Smooth muscle cell of the pulmonary artery (primary cell): ENCODE measurements at places on chromosomes 7 and 10. TPM values are rescaled to one million over a fixed set of nuclear protein-coding genes. Genes with fewer than 3 reads are reported as not detected.

The PGAM2 gene
- 0.52 and 3.3 TPM in 2 replicates for total RNA-seq

The RARRES2 gene
- total RNA-seq, result 0.65 and 1.7 TPM in 2 replicates

The LLCFC1 gene
- total RNA-seq, result not detected in 2 replicates

The MACC1 gene
- 0.39 and 0.50 TPM in 2 replicates for total RNA-seq

The UCMA gene
- total RNA-seq, result not detected in 2 replicates

The CDK1 gene
- total RNA-seq, result 4.7 and 18.5 TPM in 2 replicates

The LRRTM3 gene
- total RNA-seq, result not detected in 2 replicates

The GRID2IP gene
- 0.07 TPM in 1 of 2 replicates, not detected in the other for total RNA-seq

The GPR37 gene
- total RNA-seq, result 1.5 and 2.7 TPM in 2 replicates

The SPDYE16 gene
- total RNA-seq, result not detected in 2 replicates

The CALHM1 gene
- total RNA-seq, result not detected in 2 replicates

The GJD4 gene
- 0.10 TPM in 1 of 2 replicates, not detected in the other for total RNA-seq

The TFPI2 gene
- total RNA-seq, result 59.6 and 154 TPM in 2 replicates

The IKZF1 gene
- total RNA-seq, result not detected in 2 replicates

The PRF1 gene
- total RNA-seq, result not detected in 2 replicates

The SYPL1 gene
- total RNA-seq, result 62.2 and 90.4 TPM in 2 replicates

The ADARB2 gene
- not detected in 2 replicates for total RNA-seq

The GFRA1 gene
- total RNA-seq, result 0.39 and 0.43 TPM in 2 replicates

The PDIA4 gene
- total RNA-seq, result 437 and 505 TPM in 2 replicates

The FAM20C gene
- total RNA-seq, result 72.9 and 256 TPM in 2 replicates

The AIMP2 gene
- total RNA-seq, result 28.0 and 36.1 TPM in 2 replicates

The MTERF1 gene
- 9.0 and 9.3 TPM in 2 replicates for total RNA-seq

The NKX6-2 gene
- not detected in 2 replicates for total RNA-seq

The ARL4A gene
- 4.8 and 5.7 TPM in 2 replicates for total RNA-seq

The PAX4 gene
- not detected in 2 replicates for total RNA-seq

The VIPR2 gene
- total RNA-seq, result 0.07 TPM in 1 of 2 replicates, not detected in the other

The ZNF783 gene
- total RNA-seq, result 10.6 and 15.7 TPM in 2 replicates

The PVRIG gene
- total RNA-seq, result not detected in 2 replicates

The NEBL gene
- total RNA-seq, result 0.65 TPM in 1 of 2 replicates, not detected in the other

The SPDYE8 gene
- total RNA-seq, result not detected in 2 replicates

The ASZ1 gene
- not detected in 2 replicates for total RNA-seq

The LBX1 gene
- not detected in 2 replicates for total RNA-seq

The EN2 gene
- not detected in 2 replicates for total RNA-seq

The BTBD16 gene
- total RNA-seq, result 0.13 TPM in 1 of 2 replicates, not detected in the other

The HKDC1 gene
- 0.78 and 6.8 TPM in 2 replicates for total RNA-seq

The LHFPL3 gene
- not detected in 2 replicates for total RNA-seq

The AKR1D1 gene
- total RNA-seq, result 0.07 TPM in 1 of 2 replicates, not detected in the other

The MKLN1 gene
- total RNA-seq, result 43.2 and 51.8 TPM in 2 replicates

The ADK gene
- 24.6 and 31.3 TPM in 2 replicates for total RNA-seq

The AS3MT gene
- 5.0 and 6.9 TPM in 2 replicates for total RNA-seq

The ZNF438 gene
- total RNA-seq, result 3.1 TPM in 2 replicates

The ZPBP gene
- not detected in 2 replicates for total RNA-seq

The PPP1R9A gene
- 0.07 and 0.78 TPM in 2 replicates for total RNA-seq

The TBRG4 gene
- total RNA-seq, result 48.0 and 70.1 TPM in 2 replicates

The OPN4 gene
- not detected in 2 replicates for total RNA-seq

The PRSS37 gene
- not detected in 2 replicates for total RNA-seq

The AGR2 gene
- not detected in 2 replicates for total RNA-seq

The PALS2 gene
- total RNA-seq, result 22.5 and 24.4 TPM in 2 replicates
